ENCODE measurements at places on chromosomes 2 and 18.
A peak's percentile ranks its signal among the peaks of the same experiment; 100 is the strongest.

DNA sequence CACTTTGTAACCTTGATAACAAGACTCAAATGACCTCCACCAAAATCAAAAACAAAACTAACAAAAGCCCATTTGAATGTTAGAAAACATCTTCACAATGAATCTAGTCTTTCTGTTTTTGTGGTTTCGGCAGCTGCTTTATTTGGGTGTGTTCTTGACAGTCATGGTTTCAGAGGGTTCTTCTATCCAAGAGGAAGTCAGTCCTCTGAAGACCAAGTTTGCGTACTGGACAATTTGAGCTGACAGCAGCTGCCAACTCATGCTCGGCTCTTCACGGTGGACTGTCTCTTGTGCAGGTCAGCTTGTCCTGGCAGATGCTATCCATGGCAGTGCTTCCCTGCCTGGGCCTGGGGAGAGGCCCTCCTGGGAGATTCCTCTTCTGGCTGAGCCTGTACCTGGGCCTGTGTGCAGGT is 91.0 kb downstream of the TMEM17 start:
- no peak for DNase-seq

- DNase-seq: peak; percentile 48
These were observed 258.3 kb downstream of the SETBP1 start for GRCh38 chr18:44938720-44939665.

DNA sequence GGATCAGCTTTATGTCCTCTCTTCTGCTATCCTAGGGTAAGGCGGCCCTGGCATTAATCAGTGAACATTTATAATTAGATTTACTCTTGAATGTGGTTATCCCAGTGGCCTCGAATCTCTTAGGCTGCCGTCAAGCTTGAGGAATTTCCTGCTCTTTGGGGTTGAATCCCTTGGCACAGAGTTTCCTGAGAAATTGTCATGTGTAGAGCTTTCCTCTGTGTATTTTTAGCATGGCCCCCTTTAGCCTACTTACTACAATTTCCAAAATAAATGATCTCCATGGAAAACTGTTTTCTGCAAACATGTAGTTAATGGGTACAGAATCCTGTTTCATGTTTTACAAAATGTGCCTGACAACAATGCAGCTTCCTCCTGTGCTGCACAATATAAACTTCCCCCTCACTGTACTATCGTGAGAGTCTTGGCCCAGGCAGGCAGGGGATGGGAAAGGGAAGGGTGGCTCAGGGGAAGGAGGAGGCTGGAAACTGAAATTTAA is 18.1 kb downstream of the NCAPH start:
- no peak for DNase-seq

DNA sequence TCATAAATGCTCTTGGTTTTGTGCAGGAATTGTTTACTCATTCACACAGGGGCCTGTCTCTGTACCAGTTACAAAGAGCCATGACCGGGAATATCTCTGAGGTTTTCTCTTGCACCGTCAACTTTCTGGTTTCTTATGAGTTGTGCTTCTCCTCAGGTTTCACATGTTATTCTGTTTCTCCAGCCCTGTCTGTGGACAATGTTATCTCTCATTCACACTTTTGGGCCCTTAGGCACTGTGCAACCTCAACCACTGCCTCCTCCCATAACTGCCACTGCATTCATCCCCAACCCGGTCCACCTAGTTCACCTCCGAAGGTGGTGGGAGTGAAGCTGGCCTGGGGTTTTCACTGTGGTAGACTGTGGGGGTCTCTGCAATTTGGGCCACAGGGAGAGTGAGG is 22.5 kb upstream of the NEDD4L start:
- DNase-seq: no peak

DNA sequence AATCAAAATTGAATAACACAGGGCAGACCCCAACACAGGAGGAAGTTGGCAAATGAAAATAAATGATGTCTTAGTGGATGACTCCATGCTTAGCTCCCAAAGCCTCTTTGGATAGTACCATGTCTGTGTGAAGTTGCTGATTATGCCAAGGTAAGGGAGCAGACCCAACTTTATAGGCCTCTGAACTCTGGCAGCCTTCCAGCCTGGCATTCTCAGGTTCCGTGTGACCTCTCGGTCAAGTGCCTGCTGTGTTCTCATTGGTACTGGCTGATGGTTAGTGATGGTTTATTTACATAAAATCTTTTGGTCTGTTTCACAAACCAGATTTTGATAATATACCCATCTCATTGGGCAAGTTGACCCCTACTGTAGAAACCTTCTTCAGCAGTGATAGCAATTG is 112.2 kb upstream of the TTC39C start:
- no peak for DNase-seq

DNA sequence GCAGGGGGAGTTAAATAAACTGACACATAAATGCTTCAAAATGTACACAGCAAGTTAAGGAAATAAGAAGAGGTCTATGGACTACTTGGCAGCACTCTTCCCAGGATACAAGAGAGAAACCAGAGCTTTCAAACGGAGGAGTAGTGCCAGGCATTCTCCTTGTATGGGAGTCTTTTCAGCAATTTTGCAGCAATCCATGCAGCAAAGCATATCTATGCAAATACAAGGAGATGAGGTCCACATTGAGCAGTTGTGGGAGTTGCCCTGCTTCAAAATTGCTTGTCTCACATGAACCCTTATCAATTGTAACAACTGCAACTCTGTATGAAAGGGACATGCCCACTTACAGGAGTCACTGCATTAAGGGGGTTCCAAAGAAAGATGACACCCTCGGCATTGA is 37.8 kb downstream of the SCN9A start:
- DNase-seq: no peak

- DNase-seq: peak; percentile 28
These were observed 112.5 kb upstream of the ASB18 start for GRCh38 chr2:236376566-236377244.

- no peak for DNase-seq
These were observed 453.7 kb downstream of the SLC4A3 start for GRCh38 chr2:220081171-220081570.

GRCh38 chr2:42962508-42962953 is 170.1 kb upstream of the HAAO start:
- no peak for DNase-seq

DNA sequence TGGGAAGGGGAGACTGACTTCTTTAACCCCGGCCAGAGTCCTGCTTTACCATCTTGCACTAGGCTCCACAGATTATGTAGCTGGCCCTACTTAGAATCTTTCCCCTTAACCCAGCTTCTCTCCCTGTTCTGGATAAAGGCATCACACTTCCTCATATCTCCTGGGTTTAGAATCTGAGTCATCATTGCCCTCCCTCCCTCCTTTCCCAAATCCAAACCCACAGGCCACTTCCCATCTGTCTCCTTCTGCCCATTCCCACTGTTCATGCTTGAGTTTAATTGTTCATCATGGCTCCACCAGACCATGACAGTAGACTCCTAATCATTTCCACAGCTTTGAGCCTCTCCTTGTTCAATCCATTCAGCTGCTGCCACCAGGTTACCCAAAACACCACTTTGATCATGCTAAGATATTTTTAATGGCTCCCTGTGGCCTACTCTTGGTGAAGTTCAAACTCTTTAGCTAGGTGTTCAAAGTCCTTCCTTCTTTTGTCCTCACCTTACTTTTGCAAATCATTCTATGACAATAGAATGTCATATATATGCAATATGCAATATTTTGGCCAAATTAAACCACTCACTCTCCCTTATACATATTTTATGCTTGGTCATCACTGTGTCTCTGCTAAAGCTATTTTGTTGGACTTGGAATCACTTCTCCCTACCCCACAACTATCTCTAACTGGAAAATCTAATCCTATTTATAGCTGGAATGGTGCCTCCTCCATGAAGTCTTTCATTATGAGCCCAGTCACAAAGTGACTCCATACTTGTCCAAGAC is 5.5 kb downstream of the PDE11A start:
- DNase-seq: no peak

- no peak for DNase-seq
These were observed 96.6 kb downstream of the RAPH1 start for GRCh38 chr2:203438528-203438927.

GRCh38 chr2:64212801-64213321 is 68.6 kb upstream of the PELI1 start:
- no peak for DNase-seq

DNA sequence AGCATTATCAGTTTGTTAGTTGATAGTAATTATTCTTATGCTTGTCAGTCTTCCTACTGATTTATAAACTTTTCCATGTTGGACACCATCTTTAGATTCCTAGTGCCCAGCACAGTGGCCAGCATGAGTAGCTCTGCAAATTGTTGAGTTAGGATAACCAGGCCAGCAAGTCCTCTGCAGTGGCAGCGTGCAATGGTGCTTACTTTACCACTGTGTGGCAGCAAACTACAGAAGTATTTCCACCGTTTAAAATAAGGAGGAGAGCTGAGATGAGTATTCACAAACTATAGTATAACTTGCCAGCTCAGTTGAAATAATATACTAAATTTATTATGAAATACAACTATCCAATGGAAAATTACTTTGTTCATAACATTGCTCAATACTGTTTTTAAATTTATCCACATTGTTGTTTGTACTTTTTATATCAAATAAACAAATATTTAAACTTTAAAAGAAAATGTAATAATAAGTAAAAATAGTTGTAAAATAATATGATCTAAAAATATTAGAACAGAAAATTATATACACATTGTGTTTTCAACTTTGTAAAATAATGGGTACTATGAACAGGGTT is 9.3 kb upstream of the THADA start:
- peak; percentile 7 for DNase-seq

- DNase-seq: no peak
These were observed 107.6 kb downstream of the TNS1 start for GRCh38 chr2:217895070-217895635.
